ENCODE measurements at places on chromosomes 3 and 15.

DNA sequence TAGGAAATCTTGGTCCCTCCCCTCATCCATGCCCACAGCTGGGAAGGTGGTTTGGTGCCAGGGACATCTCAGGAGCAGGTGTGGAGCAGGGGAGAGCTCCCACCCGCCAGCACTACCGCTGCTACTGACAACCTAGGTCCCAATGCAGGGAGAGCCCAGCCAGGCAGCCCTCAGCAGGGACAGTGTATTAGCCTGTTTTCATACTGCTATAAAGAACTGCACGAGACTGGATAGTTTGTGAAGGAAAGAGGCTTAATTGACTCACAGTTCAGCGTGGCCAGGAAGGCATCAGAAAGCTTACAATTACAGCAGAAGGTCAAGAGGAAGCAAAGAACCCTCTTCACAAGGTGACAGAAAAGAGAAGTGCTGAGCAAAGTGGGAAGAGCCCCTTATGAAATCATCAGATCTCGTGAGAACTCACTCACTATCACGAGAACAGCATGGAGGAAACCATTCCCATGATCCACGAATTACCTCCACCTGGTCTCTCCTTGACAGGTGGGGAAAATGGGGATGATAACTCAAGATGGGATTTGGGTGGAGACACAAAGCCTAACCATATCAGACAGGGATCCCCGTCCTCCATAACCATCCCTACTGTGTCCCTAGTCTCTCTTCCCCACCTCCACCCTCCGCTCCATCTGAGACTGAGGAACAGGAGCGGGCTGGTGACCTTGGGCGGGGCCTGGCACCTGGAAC lies 218.6 kb downstream of the TBC1D2B start:
- DNase-seq, result no peak

DNA sequence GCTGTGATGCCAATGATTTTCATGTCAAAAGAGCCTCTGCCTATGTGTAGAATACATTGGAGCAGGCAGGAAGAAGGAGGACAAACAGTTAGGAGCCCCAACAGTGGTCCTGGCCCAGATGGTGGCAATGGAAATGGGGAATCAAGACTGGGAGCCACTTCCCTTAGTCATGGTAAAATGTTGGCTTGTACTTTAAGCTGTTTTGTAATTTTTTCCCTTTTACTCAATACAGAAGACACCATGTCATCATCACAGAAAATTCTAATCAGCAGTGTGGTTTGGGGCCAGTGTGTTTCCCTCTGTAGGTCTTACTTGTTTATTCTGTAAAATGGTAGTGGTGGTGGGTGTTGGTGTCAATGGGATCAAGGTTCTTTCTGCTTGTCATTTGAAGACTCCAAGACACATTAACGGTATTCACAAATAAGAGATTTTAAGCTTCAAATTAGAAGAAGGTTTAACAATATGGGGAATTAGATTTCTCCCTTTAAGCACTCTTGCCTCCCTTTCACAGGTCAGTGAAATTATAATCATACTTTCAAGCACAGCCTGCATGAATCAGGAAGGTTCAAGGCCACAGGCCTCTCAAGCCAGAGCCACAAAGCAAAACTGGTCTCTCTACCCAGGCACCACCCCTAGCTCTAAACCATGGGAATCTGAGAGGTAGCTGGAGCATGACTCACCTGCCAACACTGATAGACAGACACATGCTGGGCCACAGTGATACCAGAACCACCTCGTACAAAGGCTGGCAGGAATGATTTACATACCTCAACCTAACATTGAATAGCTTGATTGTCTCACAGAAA lies 24.9 kb downstream of the SIAH2 start:
- DNase-seq, result peak; percentile 71

- DNase-seq, result no peak
These were observed 54.5 kb upstream of the ABHD10 start for GRCh38 chr3:111924283-111924682.

DNA sequence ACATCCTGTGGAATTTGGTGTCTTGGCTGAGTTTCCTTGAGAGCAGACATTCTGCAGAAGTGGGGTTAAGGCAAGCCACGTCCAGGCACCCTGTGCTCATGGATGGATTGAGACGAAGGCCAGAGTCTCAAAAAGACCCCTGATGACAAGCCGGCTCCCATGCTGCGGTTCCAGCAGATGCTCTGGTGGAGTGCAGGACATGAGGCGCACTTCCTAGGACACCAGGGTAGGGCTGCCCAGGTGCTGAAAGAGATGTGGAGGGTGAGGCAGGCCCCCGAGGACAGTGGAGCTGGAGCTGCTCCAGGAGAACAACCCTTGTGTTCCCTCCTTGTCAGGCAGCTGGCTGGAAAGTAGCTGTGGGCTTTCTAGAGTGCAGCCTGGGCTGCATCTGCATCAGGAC lies 81.0 kb downstream of the ASB7 start:
- peak; percentile 36 for DNase-seq

DNA sequence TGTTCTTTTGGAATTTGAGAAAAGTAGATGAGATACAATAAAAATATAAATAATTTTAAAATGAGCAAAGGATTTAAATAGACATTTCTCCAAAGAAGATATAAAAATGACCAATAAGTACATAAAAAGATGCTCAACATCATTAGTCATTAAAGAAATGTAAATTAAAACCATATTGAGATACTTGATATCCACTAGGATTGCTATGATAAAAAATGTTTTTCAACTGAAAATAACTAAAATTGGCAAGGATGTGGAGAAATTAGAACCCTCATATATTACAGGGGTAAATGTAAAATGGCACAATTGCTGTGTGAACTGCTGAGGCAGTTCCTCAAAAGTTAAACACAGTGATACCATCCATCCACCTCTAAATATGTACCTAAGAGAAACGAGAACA lies 38.8 kb downstream of the LRRFIP2 start:
- no peak for DNase-seq

- DNase-seq, result peak; percentile 32
These were observed 846 bp upstream of the POLG start for GRCh38 chr15:89335298-89336041.

GRCh38 chr3:42489937-42490227 lies 12.6 kb upstream of the VIPR1 start:
- no peak for DNase-seq

DNA sequence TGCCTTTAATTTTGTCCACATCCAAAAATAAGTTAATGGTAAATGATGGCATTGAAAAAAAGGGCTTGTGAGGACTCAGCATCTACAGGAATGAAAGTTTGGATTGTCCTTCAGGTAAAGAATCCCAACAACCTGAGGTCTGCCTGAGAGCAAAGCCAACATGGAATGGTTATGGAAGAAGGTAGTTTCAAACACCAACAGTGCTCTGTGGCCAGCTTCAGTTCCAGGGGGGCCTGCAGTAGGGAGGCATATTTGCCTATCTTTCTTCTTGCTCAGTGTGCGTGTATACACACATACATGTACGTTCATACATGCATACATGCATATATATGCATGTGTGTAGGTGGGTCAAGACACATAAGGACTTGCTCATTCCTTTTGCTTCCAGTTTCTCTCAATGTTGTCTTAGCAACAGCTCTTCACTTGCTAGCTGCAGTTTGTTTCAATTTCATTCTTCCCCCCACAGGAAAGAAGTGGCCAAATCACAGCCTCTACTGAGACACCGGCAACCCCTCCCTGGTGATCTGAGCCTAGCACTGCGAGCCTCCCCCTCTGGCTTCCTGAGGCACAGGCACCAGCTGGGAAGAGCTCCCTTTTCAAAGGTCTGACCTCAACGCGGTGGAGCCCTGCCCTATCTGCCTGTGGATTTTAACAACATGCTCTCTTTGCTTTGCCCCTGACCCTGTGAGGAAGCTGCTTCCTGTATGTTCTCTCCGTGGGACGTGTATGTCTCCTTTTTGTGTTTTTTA lies 146.2 kb downstream of the KLF13 start:
- peak; percentile 85 for DNase-seq

- no peak for DNase-seq
These were observed 70.2 kb upstream of the DGKG start for GRCh38 chr3:186432189-186432588.

- no peak for DNase-seq
These were observed 47.0 kb upstream of the SCAANT1 start for GRCh38 chr3:63959146-63959545.

- peak; percentile 96 for DNase-seq
These were observed 122.4 kb downstream of the RAP2B start for GRCh38 chr3:153284282-153284938.

- peak; percentile 62 for DNase-seq
These were observed 47.0 kb downstream of the DHX30 start for GRCh38 chr3:47849699-47850563.

- no peak for DNase-seq
These were observed 392.6 kb downstream of the ZPLD1 start for GRCh38 chr3:102827386-102827785.

GRCh38 chr3:173869766-173870165 lies 472.2 kb downstream of the NLGN1 start:
- no peak for DNase-seq

- no peak for DNase-seq
These were observed 12.0 kb downstream of the LYSMD4 start for GRCh38 chr15:99721104-99721778.

- DNase-seq, result peak; percentile 75
These were observed 87.3 kb upstream of the OXTR start for GRCh38 chr3:8856721-8857120.

DNA sequence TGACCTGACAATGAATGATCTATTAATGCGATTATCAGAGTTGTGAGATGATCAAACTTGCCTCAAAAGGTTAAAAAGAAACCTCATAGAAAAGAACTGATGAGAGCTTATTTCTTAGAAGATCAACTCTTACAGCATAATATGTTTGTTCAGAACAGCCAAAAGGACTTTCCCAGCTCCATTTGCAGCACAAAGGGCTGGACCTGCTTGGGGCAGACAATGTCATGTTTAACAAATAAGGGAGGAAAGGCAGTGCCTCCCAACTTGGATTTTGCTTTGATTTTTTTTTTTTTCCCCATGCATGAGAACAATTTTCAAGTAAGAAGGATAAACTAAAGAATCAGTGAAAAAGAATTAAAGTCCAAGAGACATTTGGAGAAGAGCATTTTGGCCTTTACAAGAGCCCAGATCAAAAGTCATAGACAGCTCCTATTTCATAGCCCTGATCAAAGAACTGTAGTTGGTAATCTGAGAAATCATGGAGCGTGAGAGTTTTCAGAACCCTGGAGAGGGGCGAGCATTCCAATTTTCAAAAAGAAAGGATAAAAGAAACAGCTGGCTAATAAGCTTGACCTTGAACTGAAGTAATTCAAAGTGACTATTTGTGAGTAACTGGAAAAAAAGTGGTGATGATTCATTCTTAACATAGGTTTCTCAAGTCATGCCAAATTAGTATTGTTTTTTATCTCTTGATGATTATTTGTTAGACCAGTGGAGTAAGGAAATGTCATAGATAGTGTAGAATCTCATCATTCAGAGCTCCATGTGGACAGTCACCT lies 136.0 kb upstream of the CFAP20DC start:
- peak; percentile 7 for DNase-seq

DNA sequence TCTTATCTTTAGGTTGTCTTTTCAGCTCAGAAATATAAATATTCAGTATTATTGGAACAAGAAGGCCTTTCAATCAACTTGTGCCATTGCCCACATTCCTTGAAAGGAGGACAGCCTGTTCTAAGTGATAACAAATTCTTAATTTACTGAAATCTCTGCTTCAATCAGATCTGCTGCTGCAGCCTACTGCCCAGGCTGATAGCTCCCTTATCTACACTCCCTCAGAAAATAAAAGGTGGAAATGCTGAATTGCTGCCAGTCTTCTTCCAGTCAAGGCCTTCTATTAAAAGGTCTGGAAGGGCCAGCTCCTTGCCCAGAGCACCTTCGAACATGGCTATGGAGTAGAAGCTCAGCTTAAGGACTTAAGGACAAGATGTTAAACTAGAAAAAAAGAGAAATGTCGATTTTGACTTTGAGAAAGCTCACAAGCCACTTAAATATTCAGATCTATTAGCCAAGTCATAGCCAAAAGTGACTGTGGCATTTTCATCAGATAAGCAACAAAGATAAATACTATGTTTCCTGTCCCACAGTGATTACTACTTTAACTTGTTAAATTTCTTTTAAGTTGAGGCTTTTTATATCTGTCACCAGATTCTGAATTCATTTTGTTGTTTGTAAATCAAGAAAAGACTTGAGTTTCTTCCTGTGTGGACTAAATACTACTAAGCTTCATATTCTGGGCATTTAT lies 480.5 kb upstream of the CBLB start:
- DNase-seq, result no peak

DNA sequence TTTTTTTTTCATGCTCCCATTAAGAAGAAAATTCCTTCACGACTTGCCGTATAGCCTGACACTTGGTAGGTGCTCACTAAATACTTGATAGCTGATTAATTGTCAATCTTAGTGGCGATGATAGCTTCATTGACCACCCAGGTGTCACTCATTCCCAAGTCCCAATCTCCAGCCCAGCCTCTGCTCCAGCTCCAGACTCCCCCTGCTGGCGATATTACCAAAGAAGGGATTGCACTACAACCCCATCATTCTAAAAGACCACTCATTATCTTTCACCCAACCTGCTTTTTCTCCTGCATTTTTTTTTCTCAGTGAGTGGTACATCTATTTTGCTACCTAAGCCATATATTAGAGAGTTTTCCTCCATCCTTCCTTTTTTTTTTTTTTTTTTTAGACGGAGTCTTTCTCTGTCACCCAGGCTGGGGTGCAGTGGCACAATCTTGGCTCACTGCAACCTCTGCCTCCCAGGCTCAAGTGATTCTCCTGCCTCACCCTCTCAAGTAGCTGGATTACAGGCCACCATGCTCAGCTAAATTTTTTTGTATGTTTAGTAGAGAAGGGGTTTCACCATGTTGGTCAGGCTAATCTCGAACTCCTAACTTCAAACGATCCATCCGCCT lies 19.5 kb upstream of the COMMD2 start:
- peak; percentile 57 for DNase-seq

DNA sequence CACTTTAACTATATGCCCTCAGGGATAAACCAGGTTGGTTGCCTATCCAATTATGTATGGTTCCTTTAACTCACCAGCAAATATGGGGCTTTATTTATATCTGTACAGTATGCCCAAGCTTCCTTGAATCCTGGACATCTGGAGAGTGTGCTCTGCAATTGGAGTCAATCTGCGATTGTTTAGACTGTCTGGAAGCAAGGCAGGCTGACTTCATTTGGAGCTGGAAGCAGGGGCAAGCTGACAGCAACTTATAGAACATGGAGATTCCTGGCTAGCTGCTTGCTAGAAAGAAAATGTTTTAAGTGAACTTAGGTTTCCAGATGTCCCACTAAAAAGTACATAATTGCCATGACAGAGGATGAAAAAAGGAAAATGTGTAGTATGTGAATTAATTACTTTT lies 63.7 kb upstream of the TPRG1 start:
- DNase-seq, result no peak

- no peak for DNase-seq
These were observed 7.4 kb upstream of the EIF4A2 start for GRCh38 chr3:186775999-186776398.

Data from choroid plexus epithelial cell (primary cell).